ENCODE measurements at places on chromosomes 7 and 10. TPM values are rescaled to one million over a fixed set of nuclear protein-coding genes. Genes with fewer than 3 reads are reported as not detected.
A peak's percentile ranks its signal among the peaks of the same experiment; 100 is the strongest.

DNA sequence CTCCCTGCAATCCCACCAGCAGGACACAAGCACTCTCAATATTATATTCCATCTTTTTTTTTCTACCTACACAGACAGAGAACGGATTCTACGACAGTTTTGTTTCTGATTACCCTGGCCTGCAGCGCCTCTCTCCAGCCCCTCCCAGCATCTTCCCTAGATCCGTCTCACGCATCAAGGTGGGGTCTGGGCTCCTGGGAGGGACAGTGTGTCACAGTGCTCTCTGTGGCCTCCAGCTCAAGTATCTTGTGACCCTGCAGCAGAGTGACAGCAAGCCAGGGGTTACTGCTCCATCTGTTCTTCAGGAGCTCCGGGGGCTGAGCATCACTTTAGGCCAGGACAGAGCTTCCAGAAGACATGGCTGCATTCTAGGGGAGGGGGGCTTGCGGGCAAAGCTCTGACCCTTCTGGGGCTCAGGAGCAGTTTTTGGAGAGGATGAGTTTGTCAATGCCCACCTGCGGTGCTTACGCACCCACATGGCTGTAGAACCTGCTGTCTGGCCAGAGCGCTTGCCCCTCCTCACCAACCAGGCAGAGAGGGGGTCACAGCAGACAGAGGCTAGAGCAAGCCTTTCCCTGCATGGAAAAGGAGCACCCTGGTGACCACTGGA lies 22.6 kb downstream of the MYO1G start:
- H3K27me3 ChIP-seq, result no peaks in the 10 kb centered on the region
- DNase-seq, result no peak
- H3K27ac ChIP-seq, result no peak overlapping the region
- H3K4me1 ChIP-seq, result no peaks in the 10 kb centered on the region
- no peak overlapping the region for H3K4me3 ChIP-seq

DNA sequence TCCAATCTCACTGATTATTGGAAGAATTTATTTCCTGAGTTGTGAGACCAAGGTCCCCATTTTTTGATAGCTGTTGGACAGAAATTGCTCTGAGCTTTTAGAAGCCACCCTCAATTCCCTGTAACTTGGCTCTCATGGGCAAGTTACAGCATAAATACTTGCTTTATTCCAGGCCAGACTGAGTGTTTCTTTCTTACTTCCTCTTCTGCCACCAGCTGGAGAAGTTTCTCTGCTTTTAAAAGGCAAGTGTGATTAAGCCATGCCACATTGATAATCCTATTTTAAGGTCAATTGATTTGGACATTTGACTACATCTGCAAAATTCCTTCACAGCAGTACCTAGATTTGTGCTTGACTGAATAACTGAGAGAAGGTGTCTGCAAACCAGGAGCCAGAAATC lies 14.1 kb upstream of the TAS2R41 start:
- DNase-seq, result no peak
- H3K4me3 ChIP-seq, result no peak overlapping the region
- H3K27ac ChIP-seq, result no peak overlapping the region
- H3K27me3 ChIP-seq, result no peaks in the 10 kb centered on the region
- no peaks in the 10 kb centered on the region for H3K36me3 ChIP-seq

DNA sequence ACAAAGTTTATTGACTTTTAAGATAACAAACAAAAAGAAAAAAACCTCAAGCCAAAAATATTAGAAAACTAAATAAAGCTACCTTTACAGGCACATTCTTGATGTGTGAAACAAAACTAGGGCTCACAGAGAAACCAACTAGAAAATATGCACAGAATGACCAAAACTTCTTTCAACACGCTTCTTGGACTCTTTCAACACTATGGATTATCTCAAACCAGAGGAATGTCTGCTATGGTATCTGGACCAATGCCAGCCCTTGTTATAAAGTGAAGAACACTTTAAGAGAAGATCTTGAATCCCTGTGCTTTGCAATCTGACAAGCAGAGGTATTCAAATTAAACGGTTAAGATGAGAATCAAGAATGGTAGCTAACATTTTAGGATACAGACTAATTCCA lies 76.6 kb downstream of the DNAJC1 start:
- no peak overlapping the region for H3K27ac ChIP-seq
- H3K36me3 ChIP-seq, result no peaks in the 10 kb centered on the region
- H3K4me1 ChIP-seq, result no peaks in the 10 kb centered on the region

DNA sequence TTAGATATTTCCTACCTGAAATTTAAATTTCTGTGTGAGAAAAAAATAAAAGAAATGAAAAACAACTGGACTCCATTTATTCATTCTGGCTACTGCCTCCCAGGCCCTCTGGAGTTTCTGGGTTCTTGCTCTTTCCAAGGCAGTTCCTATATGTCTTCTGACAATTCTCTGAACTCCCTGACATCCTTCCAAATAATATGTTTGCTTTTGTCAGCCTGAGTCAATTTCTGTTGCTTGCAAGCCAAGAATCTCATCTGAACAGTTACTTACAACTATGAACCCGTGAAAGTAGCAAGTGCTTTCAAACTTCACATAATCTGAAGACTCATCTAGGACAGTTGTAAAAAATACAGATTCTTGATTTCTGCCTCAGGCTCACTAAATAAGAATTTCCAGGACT lies 216.7 kb upstream of the NPVF start:
- no peak overlapping the region for H3K27ac ChIP-seq
- no peak for DNase-seq
- no peaks in the 10 kb centered on the region for H3K4me1 ChIP-seq

DNA sequence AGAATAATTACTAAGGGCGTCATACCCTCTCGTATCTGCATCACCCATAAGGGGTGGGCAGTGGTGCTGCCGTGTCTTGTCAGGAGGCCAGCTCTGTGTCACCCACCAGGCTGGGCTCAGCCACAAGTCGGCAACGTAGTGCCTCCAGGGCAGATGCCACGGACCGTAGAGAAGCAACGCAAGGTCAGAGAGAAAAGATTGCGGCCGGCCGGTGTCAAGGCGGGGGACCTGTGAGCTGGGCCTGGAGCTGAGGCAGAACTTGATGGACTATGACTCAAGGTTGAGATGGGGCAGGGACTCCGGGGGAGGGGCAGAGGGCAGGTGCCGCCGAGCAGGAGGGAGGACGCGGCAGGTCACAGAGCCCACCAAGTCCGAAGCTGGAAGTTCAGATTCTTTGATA lies 29.5 kb downstream of the FOXK1 start:
- no peak overlapping the region for H3K27ac ChIP-seq
- H3K27me3 ChIP-seq, result no peaks in the 10 kb centered on the region
- no peak overlapping the region for H3K4me3 ChIP-seq
- H3K4me1 ChIP-seq, result peaks cover 24% of the 10 kb centered on the region
- H3K36me3 ChIP-seq, result no peaks in the 10 kb centered on the region

DNA sequence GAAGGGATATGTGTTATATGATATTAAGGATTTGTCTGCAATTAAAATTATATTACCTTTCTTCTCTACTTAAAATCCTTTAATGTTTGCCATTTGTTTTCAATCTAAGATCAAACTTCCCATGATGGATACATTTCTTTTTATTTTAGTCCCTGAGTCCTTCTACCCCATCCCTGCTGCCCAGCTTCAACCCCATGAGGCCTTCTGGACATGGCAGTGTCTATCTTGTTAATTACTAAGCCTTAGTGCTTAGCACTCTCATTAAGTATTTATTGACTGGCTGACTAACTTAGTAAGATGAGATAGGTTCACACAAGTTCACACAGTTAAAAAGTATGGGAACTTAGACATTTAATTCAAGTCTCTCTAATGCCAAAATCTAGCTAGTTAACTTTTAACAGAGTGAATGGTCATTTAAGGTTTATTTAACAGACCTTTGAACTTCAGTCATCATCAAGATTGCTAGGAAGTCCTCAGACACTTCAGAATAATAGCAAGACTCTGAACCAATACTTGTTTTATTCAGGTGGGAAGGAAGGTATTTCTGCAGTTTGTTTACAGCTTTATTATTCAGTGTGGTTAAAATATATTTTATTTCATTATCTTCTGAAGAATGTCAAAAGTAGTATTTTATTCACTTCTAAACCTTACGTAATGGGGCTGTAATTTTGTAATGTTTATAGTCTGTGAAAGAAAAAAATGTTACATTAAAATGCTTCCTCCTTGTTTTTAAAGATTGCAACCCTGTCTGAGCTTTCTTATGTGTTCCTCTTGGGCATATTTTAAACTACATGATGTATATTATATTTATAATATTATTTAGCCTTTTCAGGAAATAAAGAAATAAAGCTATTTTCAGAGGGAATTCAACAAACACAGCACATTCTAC lies 848.9 kb downstream of the REEP3 start:
- H3K4me3 ChIP-seq, result no peak overlapping the region
- H3K36me3 ChIP-seq, result no peaks in the 10 kb centered on the region
- DNase-seq, result no peak
- no peak overlapping the region for H3K27ac ChIP-seq

DNA sequence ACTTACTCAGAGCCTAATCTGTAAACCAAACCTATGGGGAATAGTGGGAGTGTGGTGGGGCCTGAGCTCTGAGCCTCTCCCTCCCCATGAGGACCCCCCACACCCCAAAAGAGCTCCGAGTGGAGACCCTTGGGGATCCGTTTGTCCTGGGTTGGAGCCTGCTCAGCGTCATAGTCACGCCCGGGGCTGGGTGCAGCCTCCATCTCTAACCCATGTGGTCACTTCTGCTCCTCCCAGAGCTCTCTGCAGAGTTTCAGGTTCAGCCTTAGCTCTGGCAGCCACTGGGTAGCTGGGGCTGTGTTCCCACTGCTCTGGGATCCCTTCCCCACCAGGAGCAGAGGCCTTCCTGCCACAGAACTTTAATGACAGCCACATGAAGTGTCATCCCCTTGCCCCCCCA lies 25.9 kb downstream of the PFKFB3 start:
- H3K27me3 ChIP-seq, result no peaks in the 10 kb centered on the region
- DNase-seq, result no peak
- peaks cover 99% of the 10 kb centered on the region for H3K36me3 ChIP-seq
- peaks cover 4% of the 10 kb centered on the region for H3K4me1 ChIP-seq
- H3K4me3 ChIP-seq, result no peak overlapping the region
- H3K27ac ChIP-seq, result peak overlapping the region; percentile 38

The INMT gene
- total RNA-seq, result 51.8 TPM

The ADAMTS14 gene
- total RNA-seq, result 0.32 TPM

The PDE6C gene
- total RNA-seq, result not detected

The APBB1IP gene
- not detected for total RNA-seq

The PCGF5 gene
- 39.8 TPM for total RNA-seq

Measured in ascending aorta (tissue), 2 donors.